Fibroblast of skin of left quadriceps (primary cell): ENCODE measurements at places on chromosomes 5 and 9.

GRCh38 chr5:20030125-20030524, 42.1 kb upstream of the CDH18 start:
- DNase-seq, result no peak

GRCh38 chr9:112647596-112647995, 70.3 kb downstream of the INIP start:
- DNase-seq, result no peak

- no peak for DNase-seq
Observed at GRCh38 chr9:83669067-83669466, 38.7 kb downstream of the UBQLN1 start.

DNA sequence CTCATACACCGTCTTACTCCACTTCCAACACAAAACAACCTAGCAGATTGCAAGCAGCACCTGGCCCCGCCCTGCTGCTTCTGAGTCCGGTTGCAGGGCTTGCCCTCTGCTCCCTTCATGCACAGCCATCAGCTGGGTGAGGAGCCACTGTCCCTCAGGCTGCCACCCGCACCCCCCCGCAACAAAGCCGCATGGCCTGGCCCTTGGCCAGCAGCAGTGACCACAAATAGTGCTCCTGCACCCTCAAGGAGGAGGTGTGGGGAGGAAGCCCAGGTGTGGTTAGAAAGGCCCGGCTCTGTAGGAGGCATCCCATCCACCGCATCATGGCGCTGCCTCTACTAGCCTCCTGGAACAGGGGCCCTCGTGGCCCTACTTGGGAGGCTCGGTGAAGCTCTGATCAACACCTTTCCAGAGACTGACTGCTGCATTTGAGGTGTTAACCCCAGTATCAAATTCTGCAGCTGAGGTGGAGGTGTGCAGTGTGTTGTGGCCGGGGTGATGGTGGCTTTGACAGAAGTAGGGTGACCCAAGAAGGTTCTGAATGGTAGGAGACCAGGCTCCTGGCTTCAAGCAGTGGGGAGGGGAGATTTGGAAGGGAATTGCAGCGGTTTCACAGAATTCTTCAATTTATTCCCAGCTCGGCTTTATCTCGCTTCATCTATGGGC, 52.7 kb downstream of the WNK2 start:
- no peak for DNase-seq

- DNase-seq, result no peak
Observed at GRCh38 chr9:16215353-16215680, 655.2 kb downstream of the BNC2 start.

DNA sequence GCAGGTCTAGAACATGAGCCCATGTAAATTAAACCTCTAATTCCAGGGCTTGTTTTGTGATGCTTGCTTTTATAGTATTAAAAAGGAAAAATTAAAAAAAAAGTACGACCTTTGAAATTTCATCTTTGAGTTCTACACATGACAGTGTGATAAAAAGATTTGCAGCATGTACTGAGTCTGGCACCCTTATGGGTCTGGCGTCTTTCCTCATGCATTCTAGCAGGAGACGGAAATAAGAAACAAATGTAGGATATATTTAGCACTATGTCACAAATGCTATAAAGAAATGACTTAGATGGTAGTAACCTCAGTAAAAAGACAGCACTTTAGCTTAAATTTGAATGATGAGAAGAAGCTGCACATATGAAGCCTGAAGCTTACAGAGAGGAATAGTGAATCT, 1474.3 kb upstream of the CDH6 start:
- no peak for DNase-seq

GRCh38 chr9:38368731-38369130, 23.8 kb upstream of the ALDH1B1 start:
- no peak for DNase-seq

DNA sequence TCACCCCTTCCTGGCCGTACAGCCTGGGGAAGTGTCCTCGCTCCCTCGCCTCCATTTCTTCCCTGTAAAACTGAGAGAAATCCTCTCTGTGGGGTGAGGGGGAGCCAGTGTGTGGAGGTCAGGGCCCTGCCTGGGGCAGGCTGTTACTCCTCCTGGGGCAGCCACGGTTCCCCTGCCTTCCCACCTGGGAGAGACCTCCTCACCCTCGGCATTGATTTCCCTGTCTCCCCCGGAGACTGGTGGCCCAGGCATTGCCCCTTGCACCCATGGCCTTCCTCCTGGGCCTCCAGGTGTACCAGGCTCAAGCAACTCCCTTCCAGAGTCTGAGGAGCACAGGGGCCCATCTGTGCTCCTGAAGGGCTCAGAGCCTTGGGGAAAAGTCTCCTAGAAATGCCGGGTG, 75.6 kb upstream of the RNU6ATAC start:
- DNase-seq, result no peak
